CD4-positive, alpha-beta T cell treated with Interleukin-15 for 4 hours (primary cell): ENCODE measurements at places on chromosomes 3 and 15.
A peak's percentile ranks its signal among the peaks of the same experiment; 100 is the strongest.

GRCh38 chr3:123039178-123039577, 11.6 kb upstream of the SEMA5B start:
- no peak for DNase-seq

DNA sequence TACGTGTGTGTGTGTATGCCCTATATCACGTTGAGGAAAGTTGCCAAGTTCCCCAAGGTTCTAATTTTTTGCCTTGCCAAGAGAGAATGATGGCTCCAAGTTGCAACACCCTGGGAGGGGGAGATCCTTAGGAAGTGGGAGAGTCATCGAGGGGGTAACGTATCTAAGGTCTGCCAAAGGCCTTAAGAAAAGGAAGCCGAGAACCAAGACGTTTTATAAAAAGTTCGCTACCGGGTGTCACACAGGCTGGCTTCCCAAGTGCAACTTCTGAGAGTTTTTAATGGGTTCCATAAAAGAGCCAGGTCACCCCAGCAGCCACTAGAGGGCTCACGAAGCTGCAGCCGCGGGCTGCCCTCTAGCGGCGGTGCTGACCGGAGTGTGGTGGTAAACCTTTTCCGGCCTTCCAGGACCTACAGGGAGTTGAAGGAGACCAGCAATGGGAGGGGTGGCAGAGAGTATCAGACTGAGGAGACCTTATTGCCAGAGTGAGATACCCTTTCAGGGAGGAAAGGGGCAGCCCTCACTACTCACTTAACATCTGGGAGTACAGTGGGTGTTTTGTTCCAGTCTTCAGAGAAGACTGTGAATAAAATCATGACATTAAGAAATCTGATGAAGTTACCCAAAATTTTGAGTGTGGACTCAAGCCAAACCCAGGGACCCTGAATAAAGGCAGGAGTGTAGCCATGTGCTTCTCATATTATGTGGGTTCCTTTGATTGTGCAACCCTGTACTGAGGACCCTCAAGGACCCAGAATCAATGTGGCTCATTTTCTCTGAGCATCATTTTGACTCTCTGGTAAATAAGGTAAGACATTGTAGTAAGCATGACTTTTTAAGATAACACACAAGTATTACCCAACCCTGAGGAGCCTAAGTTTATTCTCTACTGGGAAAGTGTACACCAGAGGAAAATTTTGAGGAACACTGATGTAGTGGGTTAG, 2.5 kb upstream of the RFX7 start:
- DNase-seq, result peak; percentile 91

DNA sequence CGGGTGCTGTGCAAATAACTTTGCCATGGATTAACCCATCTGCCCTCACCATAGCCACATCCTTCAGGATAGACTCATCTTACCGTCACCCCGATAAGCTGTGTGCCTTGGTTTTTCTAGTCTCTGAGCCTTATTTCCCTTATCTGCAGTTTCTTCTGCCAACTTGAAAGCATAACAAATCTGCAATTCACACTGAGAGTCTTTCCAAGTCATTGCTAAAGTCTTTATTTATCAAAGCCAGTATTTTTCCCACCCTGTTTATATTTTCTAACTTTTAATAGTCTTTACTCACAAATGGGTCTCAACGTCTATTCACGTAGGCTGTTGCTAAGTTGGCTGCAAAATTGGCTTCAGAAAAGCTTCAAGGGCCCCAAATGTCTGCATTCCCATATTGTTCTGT, 61.6 kb upstream of the SUCLG2 start:
- no peak for DNase-seq

DNA sequence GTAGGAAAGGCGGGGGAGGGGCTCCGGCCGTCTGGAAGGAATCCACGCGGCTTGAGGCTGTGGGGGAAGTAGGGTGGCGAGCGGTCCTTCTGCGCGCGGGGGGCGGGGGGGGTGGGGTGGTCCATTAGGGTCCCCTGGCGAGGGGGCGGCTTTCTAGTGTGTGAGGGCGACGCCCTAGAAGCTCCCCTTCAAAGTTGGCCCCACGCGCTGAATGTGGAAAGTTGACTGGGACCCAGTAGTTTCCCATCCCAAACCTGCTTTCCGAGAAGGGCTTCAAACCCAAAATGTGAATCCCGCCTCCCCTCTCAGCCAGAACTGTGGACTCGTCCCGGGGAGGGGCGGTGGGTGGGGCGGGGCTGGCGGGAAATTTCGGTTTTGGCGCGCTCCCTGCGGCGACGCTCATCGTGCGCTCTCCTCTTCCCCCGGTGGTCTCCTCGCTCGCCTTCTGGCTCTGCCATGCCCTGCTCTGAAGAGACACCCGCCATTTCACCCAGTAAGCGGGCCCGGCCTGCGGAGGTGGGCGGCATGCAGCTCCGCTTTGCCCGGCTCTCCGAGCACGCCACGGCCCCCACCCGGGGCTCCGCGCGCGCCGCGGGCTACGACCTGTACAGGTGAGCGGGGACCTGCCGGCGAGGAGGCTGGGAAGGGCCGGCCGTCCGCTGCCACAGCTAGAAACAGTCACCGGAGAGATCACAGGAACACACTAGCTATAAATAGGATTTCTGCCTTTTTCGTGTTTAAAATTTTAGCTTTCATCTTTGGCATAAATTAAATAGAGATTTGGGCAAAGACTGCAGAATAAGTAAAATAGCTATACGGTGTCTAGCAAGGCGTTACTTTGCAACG, 790 bp downstream of the DUT start:
- DNase-seq, result peak; percentile 69

DNA sequence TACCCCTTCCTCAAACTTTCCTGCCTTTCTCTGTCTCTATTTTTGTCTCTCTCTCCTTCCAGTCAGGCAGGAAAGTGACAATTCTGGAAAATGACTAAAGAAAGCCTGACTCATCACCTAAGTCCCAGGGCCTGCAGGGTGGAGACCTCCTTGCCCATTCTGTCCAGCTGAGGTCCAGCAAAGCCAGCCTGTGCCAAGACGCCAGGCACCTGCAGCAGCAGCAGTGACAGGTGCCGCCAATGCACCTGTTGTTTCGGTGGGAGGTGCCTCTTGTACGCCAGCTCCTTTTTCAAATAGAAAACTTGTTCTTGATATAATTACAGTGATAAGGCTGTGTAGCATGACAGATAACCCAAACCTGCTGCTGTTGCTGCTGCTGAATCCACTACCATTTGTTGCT, 501.3 kb downstream of the NTRK3 start:
- DNase-seq, result no peak

GRCh38 chr3:20105513-20106280, 65.5 kb downstream of the KAT2B start:
- no peak for DNase-seq

- DNase-seq, result no peak
Observed at GRCh38 chr3:69568458-69568857, 170.8 kb upstream of the MITF start.
